Stimulated activated CD8-positive, alpha-beta memory T cell treated with anti-CD3 and anti-CD28 coated beads, Interleukin-7, amount 100 ng/mL, for 1 hour (primary cell): ENCODE measurements at places on chromosomes 5 and 9.

DNA sequence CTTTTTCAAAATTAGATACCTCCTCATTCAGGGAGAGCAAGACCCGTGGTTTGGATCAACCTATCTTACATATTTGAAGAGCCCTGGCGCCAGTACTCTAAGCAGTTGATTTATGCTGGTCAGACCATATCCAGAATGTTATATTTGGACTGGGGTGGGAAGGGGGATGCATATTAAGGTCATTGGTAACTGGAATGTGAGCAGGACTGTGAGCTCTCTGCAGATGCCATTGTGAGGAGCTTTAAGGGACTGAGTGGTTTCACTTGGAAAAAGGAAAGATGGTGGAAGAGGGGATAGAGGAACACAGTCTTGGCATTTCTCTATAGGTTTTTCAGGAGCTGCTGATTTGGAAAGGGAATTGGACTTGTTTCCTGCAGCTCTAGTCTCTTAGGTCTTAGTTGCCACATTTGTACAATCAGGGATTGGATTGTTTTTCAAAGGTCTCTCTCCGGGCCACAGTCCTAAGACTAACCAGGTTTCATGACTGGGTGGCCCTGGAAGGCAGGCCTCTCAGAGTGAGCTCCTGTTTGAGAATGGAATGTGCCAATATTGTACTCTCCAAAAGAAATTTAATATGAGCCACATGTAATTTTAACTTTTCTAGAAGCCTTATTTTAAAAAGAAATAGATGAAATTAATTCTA is 25.8 kb upstream of the F2R start:
- DNase-seq: no peak

- no peak for DNase-seq
Measured at GRCh38 chr9:114969269-114969668, 38.9 kb upstream of the TNFSF8 start.

- DNase-seq: no peak
Measured at GRCh38 chr5:4196744-4197143, 601.1 kb downstream of the IRX1 start.

GRCh38 chr9:38404314-38404713 is 11.8 kb downstream of the ALDH1B1 start:
- no peak for DNase-seq
